ENCODE measurements at places on chromosomes 2 and 18.

- no peak for DNase-seq
These were observed 25.4 kb upstream of the ST3GAL5 start for GRCh38 chr2:85913884-85914881.

- no peak for DNase-seq
These were observed 41.6 kb downstream of the FN1 start for GRCh38 chr2:215394102-215394805.

DNA sequence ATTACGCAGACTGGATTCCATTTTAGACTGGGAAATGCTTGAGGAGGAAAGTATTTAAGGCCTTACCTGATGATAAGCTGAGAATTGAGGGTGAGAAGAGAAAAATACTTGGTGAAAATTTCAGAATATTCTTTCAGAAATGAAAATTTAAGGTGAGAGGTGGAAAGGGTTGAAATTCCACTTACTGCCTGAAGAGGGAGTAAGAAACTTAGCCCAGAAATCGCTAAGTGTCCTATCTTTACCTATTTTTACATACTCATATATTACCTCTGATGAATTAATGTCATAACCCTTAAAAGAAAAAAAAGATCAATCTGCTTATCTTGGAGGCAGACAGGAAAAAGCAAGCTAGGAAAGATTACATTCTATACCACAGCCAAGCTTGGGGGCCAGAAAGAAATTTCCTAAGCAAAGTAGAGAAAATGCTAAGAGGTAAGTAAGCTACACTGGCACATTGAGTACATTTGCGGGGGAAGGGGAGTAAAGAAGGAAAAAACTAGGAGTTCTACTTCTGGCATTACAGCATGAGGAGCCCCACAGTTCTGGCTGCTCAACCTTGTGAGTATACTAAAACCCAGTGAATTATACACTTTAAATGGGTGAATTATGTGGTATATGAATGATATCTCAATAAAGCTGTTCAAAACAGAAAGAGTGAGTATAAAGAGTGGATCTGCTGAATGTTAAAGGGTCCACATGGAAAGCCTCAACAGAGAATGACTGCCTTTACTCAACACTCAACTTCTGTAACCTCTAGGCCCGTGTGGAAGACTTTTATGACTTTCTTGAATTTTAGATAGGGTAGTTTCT is 33.8 kb downstream of the SMC6 start:
- no peak for DNase-seq

- DNase-seq = no peak
These were observed 27.6 kb upstream of the GNAL start for GRCh38 chr18:11661430-11661829.

DNA sequence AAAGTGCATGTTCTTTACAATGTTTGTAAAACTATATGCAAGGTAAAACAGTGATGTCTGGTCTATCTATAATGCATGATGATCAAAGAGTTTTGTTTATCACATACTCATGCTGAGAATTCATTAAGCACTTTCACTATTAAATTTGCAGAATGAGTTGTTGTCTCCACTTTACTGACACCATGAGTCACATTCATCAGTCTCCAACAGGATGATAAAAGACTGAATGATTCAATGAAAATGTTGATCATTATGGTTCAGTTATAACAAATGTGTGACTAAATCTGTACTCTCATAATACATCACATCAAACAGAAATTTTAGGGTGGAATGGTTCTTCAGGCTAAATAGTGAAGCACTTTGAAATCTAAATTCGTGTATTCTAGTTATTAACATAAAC is 129.0 kb downstream of the ERBB4 start:
- no peak for DNase-seq

- no peak for DNase-seq
These were observed 1.0 kb upstream of the HJURP start for GRCh38 chr2:233855345-233855744.

DNA sequence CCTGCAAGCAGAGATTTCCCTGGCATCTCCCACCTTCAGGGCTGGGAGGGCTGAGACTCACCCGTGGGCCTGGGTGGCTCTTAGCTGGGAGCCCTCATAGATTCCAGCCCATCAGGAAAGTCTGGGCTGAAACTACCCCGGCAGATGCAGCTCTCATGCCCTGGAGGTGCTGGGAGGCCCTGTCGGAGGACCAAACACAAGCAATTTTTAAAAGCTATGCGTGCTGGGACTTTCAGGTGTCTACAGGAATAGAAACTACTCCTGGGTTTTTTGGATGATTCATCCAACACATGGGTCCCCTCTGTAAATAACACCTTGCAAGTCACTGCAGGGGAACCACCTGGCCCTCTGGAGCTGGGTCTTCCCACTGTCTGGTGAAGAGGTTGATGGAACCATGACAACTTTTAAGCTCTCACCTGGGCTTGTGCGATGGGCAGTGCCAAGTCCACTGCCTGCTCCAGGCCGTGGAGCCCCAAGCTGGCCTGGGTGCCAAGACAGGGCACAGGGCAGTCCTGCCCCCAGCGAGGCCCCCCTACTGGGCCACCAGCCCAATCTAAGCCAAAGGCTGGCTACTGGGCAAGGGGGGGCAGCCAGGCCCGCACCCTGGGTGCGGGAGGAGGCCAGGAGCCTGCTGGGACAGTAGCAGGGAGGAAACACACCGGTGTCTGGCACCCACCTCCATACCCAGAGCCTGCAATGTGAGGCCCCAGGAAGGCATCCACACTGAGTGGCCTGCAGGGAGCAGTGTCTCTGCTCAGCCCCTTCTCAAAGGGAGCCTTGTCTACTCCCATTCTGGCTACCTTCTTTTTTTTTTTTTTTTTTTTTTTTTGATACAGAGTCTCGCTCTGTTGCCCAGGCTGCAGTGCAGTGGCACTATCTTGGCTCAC is 1.1 kb upstream of the GPR55 start:
- no peak for DNase-seq

DNA sequence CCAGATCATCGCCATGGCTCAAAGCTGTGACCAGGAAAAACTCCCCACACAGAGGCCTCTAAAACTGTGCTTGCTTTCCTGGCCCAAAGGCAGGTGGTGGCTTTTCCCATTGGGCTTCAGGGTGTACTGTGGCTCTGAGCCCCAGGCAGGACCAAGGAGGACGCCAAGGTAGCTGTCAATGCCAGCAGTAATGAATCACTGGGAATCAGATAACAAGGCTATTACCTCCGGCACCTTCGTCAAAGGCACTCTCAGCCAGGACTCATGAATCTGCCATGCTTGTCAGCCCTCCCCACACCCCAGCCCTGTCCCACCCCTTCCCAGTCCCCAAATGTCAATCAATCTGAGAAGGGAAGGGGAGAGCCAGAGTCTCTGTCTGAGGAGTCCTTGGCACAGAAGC is 27.9 kb upstream of the EN1 start:
- DNase-seq = no peak

- no peak for DNase-seq
These were observed 42.8 kb downstream of the LRRTM4 start for GRCh38 chr2:77479395-77479794.

DNA sequence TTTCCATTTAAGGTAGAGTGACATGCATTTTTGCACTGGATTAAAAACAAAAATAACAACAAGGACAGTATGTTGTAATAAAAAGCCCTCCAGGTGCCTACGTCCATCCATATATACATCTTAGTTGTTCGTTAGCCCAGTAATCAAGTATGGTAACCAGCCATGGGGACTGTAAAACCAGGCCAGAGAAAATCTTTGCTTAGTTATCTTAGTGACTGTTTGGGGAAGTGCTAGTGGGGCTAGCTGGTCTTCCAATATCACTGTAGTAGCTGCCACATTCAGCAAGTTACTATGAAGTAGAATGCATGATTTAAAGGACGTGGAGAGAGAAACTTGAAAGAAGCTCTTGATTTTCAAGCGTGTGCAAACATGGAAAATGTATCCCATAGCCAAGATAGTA is 95.9 kb upstream of the STON1 start:
- DNase-seq = no peak

GRCh38 chr2:23367760-23368159 is 17.2 kb upstream of the KLHL29 start:
- no peak for DNase-seq

DNA sequence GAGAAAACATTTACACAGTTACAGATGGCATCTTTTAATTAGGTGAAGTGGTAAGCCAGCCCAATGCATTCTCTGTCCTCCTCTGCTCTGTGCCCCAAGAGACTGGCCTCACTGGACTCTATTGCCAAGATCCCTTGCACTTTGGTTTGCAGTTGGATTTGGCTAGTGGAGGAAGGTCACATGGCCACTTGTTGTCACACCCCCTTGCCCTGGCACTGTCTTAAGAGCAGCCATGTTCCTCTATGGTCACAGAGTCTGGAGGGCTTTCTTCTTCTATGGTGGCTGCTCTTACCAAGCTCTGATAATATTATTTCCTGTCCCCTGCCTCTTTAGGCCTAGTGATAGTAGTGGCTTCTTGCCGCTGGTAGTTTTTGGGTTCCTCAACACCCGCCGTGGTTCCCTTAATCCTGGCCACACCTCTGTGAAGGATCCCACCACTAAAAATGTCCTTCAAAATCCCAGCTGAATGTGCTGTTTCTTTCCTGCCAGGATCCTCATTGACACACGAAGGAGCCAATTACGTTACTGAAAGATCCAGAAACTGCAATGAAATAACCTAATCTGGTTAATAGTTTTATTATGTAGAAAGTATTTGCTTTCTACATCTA is 111.1 kb downstream of the CDC42EP3 start:
- DNase-seq = no peak

DNA sequence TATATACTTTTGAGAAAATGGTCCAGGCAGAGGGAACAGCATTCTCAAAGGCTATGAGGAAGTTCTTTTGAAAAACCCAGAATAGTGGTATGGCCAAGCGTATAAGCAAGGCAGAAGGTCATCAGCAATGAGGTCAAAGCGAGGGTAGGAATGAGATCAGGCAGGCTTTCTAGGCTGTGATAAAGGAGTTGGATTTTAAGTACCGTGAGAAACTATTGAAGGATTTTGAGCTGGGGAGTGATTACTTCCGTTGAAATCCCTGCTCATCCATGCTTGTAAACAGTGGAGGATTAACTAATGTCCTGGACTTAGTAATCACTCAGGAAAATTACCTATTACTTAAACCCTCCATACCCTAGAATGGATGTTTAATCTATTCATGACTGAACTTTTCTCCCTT is 50.2 kb downstream of the EMILIN2 start:
- no peak for DNase-seq

DNA sequence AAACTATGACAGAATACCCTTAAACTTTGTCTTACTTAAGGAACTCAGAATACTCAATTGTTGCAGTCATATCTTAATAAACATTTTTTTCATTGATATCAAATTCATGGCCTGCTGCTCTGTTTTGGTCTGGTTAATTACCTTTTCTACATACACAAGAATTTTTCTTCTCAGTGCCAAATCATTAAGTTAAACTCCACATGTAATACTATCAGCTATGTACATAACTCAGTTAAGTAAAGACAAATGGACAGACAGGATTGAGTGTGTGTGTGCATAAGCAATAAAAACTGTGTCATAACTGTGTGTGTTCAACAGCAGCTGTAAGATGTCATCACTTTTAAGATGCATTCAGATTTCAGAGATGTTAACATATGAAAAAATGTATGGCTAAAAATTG is 34.4 kb downstream of the VRK2 start:
- no peak for DNase-seq

DNA sequence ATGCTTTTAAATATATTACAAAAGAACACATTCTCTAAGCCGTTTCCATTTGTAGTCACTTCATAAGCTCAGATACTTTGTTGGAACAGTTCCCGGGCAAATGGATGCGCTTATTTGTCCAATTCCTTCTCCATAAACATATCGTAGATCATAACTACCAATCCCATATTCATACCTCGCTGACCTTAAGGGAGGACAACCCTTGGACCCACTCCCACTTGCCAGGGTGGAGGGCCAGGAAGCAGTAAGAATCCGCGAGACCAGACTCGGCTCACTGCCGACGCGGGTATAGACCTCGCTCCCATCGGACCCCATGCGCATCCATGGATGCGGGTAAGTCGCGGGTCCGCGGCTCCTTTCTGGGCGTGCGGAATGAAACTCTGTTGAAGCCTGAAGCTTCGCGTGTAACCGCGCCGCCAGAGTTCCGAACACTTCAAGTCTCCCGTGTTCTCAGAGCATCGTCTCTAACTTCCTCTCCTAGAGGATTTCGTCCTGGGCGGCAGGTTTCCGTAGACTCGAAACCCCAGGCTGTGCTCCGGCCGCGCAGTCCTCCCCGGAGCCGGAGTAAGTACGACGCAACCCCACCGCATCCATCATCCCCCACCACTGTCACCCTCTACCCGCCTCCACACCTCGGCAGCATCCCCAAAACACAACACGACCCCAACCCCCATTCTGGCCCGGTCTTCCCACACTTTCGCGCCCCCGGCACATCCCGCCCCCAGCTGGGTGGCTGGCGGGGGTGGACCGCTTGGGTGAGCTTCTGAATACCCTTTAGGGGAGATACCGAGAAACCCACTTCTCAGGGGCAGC is 1.1 kb downstream of the DSC3 start:
- no peak for DNase-seq

- DNase-seq = no peak
These were observed 11.6 kb upstream of the DYNC2LI1 start for GRCh38 chr2:43762286-43762685.

DNA sequence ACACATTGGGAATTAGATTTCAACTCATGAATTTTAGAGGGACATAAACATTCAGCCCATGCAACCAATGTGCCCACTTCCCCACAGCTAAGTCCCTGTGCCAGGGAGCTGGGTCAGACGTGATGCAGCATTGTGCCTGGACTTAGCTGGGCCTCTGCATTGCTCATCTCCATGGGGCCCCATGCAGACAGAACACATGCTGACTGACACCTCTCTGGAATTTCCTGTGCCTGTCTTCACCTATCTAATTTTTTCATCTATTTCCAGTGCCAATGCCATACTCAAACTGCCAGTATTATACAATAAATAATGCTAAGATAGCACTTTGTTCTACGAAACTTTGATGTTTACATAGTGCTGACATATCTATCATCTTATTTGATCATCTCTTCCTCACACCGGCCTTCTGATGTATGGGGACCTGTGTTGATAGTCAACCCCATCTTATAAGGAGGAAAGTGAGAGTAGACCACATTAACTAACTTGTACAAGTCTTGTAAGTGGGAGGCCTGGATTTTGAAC is 92.2 kb downstream of the CDC42EP3 start:
- no peak for DNase-seq

GRCh38 chr18:21115519-21116411 is 4.2 kb upstream of the ROCK1 start:
- DNase-seq = no peak

GRCh38 chr2:158138255-158138654 is 36.6 kb downstream of the UPP2 start:
- DNase-seq = no peak

GRCh38 chr18:23856466-23857163 is 157.9 kb upstream of the TTC39C start:
- DNase-seq = no peak

DNA sequence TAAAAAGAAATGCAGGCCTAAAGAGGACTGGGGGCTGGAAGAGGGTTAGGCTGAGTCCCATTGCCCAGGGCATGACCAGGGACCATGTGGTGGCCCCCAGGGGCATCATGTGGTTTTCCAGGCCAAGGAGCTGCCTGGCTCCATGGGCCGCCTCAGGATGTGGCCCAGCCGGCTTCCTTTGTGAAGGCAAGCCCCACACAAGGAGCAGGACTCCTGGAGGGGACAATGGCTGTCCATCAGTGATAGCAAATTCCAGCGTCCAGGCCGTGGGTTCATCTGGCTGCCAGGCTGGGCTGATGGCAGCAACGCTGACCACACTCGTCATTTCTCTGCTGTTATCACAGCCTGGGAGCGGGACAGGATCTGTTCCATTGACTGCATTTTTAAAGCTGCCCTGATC is 82.5 kb downstream of the GBX2 start:
- no peak for DNase-seq

- DNase-seq = no peak
These were observed 160.1 kb downstream of the HAUS1 start for GRCh38 chr18:46264255-46264654.

Data from NCI-H510A (cell line).